ENCODE measurements at places on chromosomes 3 and 15.

DNA sequence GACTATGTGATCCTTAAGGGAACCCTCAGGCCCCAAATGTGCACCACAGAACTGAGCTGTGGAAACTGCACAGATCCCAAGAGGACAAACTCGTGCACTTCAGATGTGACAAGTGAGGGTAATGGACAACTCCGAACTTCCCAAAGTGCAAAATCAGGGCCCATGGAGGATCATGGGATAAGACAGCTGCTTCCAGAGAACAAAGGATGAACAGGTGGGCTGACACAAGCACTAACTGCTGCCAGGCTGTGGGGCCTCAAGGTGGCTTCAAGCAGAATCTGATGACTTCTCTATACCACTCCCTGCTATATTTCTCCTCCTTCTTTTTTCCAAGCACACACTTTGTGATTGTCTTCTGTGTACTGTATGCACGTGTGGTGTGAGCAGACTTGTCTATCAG, 5.4 kb downstream of the TARS3 start:
- no peak for DNase-seq

DNA sequence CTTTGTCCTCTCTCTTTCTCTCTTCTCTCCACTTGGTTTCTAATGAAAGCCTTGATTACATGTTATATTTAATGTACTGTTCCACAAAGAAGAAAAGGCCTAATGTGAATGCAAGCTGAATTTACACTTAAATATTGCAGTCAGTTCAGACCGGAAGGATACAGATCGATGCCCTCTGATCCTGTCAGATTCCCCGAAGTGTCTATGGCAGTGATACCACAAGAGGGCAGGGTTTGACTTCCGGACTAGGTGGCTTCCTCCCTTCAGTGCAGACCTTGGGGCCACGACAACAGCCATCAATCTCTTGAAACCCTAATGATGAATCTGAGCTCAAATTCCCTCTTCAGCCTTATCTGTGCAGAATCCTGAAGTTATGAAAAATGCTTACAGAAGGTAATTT, 29.5 kb downstream of the AGTR1 start:
- DNase-seq, result peak; percentile 28

GRCh38 chr3:127676456-127676855, 3.7 kb downstream of the ABTB1 start:
- peak; percentile 49 for DNase-seq

DNA sequence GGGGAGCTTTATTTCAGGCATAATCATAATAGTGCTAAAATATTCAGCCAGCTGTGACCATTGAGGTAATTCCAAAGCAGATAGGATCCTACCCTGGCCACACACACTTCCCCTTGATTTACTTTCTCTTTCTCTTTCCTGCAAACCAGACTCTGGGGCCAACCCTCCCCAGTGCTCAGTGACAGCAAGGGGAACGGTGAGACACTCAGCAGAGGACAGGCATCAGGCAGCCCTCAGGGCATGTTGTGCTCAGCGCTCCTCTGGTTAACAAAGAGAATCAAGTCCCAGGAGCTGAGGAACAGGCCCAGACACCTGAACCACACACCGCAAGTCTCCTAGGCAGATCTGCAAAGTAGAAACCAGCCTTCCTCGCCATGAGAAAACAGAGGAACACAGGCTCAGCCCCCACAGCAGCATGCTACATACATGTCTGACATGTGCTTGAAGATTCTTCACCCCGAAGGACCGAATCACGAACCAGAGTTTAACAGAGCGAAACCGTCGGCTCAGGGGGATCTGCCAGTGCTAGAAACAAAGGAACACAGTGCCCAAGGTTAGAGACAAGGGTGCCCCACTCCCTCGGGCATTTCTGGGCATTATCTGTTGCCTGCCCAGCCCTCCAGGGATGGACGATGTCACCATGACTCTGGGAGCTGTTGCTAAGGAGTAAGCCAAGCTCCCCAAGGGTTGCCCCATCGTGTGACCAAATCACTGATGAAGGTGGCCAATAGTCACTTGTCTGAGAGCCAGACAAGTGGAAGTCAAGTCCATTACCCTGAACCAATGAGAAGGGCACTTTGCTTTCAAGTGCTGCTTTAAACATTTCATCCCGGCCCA, 17.5 kb downstream of the HDC start:
- no peak for DNase-seq

DNA sequence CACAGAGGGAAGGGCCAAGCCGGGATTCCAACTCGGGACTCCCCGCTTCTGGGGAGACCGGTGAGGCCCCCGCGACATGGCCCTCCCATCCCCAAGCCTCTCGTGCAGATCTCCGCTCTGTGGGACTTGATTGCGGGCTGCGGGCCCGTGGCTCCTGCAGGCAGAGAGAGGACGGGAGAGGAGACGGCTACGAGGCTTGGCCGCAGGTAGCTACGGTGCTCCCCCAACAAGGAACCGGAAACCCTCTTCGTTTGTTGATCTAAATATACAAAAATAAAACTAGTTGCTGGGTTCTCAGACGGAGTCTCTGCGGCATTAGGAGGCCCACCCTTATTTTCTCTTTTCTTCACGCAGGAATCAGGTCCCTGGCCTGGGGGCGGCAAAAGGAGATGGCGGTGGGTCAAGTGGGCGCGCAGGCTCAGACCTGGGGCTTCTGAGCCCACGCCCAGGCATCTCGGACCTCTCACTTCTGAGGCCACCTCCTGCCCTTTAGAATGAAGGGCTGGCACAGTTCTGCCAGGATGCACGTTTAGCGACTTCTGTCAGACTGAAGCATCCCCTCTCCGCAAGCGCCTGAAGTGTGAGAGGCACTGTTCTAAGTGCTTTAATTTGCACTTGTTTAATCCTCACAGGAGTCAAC, 10.9 kb downstream of the GNB5 start:
- no peak for DNase-seq

DNA sequence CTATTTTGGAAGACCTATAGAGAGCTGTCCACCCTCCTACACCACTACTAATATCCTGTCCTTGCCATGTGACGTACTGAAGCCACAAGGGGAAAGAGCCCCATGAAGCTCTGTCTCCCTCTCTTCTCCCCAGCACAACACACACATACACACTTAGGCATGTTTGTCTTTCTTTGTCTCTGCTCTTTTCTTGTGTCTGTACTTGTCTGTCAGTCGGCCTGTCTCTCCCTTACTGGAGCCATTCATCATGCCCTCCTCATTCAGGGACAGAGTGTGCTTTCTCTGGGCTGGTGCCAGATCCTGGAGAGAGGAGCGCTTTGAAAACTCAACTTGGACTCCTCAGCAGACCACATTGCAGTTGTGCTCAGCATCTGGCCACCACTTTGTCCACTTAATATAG, 47.6 kb downstream of the PSMD6 start:
- no peak for DNase-seq

GRCh38 chr3:45227946-45228345, 1.9 kb upstream of the TMEM158 start:
- no peak for DNase-seq

GRCh38 chr15:63045465-63045840, 2.9 kb downstream of the TPM1 start:
- DNase-seq, result no peak

DNA sequence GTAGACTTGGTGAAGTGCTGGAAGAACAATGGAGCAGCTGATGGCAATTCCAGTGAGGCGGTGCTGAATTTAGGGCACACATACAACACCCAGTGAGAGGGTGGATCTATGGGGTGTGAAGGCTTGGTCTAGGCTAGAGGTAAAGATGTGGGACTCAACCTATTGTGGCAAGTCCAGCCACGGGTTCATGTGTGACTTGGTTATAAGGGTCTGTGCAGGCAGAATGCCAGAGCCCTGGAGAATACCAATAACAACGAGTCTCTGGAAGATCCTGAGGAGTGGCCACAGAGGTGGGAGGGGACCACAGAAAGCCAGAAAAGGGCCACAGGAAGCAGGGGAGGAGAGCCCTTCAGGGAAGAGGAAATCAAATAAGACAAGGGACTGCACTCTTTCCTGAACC, 55.0 kb downstream of the VGLL4 start:
- no peak for DNase-seq

DNA sequence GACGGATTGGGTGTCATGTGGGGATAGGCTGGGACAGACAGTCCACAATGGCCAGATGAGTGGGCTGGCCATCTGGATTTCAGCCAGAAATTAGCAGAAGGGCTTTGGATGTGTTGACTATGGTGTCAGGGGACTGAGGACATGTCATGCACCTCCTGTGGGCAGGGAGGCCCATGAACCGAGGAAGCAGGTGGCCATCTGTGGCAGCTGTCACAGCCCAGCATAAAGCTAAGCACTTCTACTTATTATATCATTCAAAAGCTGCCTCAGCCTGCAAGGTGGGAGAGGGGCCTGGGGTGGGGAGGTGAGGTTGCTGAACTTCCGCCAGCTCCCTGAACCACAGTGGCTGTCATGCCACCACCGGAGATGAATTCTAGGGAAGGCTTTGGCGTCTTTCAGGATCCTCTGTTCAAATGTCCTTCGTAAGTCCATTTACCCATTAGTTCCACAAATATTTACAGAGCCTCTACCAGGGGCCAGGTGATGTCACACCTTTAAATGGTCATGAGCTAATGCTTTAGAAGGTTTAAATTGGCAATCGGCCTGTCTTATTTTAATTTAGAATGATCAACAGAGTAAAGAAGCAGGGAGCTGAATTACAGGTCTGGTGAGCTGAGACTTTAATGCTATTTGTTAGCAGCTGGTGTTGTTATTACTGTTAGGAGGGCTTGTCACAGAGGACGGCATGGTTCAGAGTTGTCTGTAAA, 23.6 kb upstream of the CAV3 start:
- no peak for DNase-seq

DNA sequence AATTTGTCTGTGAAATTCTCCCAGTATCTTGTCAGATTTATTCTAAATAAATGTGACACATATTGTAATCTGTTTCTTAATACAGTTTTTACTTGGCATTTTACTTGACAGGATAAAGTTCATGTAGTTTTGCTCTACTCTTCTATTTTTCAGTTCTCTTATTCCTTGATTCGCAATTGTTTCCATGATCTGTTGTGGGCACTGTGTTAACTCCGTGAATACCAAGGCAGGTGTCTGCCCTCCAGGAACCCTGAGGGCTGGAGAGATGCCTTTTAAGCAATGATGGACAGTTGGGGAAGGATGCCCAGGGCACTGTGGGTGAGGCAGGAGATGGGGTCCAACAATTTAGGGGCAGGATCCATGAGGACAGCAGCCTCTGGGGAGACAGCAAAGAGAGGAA, 3.1 kb downstream of the CLDN11 start:
- DNase-seq, result no peak

GRCh38 chr3:195081242-195081963, 189.6 kb downstream of the XXYLT1 start:
- peak; percentile 47 for DNase-seq

- DNase-seq, result no peak
These were observed 202.5 kb downstream of the ROBO2 start for GRCh38 chr3:77242371-77242770.

DNA sequence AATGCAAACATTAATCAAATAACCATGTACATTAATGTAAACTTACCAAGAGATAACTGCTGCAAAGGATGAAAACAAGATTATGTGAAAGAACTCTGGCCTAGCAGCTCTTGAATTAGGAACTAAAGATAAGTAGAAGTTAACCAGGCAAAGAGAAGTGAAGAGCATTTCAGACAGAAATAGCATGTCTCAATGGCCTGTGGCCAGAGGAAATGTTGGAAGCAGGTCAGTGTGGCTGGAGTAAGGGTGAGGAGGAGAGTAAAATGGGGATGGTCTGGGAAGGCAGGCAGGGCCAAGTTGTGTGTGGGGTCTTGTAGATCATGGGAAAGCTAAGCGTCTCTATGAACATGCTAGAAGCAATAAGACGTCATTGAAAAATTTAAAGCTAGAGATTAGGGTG, 192.4 kb downstream of the CADPS start:
- DNase-seq, result no peak

DNA sequence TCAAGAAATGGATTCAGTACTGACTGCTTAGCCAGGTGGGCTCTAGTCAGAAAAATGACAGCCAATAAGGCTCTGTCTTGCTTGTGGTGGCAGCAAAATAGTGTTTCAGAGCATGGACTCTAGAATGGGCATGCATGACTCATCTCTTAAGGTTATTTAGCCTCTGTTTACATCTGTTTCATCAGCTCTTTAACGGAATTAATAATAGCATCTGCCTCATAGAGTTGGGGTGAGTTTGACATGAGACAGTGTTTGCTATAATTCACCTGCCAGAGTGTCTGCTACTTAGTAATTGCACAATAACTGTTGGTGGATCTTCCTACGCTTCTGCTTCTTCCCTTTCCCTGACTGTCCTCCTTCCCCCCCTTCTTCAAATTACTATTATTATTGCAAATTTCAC, 350.4 kb upstream of the SEMA6D start:
- no peak for DNase-seq

- DNase-seq, result peak; percentile 85
These were observed 8.1 kb downstream of the CAV3 start for GRCh38 chr3:8741581-8742261.

GRCh38 chr3:13346481-13347389, 73.4 kb downstream of the NUP210 start:
- peak; percentile 57 for DNase-seq

DNA sequence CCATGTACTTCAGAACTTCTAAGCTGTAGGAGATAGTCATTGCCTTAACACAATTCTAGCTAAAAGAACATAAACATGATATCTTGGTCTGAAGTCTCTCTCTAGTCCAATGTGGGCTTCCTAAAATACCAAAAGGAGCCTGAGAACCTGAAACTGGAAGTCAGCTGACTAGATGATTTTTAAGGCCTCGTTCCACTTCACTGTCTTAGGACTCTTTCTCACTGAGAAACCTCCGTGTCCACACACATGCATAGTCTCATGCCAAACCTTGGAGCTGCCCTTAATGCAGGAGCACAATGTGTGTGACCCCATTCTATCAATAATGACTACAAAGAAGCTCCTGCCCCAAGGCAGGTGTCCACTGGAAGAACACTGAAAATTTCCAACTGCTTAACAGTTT, 87.7 kb downstream of the ETFA start:
- no peak for DNase-seq

GRCh38 chr3:41338276-41338675, 139.0 kb downstream of the CTNNB1 start:
- DNase-seq, result no peak

DNA sequence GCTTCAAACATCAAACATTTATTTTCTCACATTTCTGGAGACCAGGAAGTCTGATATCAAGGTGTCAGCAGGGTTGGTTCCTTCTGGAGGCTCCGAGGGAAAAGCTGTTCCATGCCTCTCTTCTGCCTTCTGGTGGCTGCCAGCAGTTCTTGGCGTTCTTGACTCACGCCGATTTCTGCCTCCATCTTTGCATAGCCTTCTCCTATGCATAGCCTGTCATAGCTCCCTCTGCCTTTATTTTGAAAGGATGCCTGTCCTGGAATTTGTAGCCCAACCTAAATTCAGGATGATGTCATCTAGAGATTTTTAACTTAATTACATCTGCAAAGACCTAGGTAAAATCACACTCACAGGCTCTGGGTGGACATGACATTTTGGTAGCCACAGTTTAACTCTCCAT, 70.4 kb downstream of the RGMA start:
- peak; percentile 30 for DNase-seq

- DNase-seq, result no peak
These were observed 3.7 kb upstream of the SLCO2A1 start for GRCh38 chr3:134033315-134033996.

DNA sequence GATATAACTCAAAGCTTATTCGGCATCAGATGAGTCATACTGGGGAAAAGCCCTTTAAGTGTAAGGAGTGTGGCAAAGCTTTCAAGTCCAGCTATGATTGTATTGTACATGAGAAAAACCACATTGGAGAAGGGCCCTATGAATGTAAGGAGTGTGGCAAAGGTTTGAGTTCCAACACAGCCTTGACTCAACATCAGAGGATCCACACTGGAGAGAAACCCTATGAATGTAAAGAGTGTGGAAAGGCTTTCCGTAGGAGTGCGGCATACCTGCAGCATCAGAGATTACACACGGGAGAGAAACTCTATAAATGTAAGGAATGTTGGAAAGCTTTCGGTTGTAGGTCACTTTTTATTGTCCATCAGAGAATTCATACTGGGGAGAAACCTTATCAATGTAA, 7.5 kb downstream of the ZNF621 start:
- no peak for DNase-seq
